MCF 10A (cell line): ENCODE measurements at places on chromosomes 6 and 20.

DNA sequence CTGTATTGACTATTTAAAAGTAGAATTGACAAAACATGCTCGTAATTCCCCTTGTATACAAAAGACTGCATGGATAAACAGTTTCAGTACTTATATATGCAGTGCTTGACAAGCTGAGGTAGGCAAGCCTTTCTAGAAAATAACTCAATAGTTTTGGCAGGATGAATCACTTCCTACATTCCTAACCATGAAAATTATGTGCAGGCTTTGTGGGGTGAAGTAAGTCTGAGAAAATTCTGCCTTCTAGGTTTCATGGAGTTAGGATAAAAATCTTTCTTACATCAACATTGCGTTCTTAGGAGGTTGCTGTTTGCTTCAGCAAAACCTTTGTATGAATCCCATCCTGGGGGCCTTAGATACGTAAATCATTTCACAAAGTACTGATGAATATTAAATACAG is 801.4 kb upstream of the EYS start:
- DNase-seq, result no peak

DNA sequence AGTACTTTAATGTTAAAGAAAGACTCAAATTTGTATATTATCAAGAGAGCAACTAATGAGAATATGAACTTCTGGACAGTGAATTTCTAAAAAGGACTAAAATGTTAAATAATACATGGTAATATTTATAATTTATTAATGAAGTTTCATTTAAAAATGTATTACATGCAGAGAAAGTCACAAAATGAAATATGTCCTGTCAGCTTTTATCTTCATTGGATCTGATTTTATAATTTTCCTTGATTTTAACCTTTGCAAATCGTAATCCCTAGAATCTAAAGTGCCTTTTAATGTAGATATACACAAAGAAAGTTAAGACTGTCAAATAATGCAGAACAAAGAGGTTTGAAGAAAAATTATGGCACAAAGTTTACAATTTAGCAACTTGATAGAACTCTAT is 16.4 kb downstream of the ANKEF1 start:
- no peak for DNase-seq

GRCh38 chr20:45964006-45964400 is 8.0 kb downstream of the ZNF335 start:
- no peak for DNase-seq

DNA sequence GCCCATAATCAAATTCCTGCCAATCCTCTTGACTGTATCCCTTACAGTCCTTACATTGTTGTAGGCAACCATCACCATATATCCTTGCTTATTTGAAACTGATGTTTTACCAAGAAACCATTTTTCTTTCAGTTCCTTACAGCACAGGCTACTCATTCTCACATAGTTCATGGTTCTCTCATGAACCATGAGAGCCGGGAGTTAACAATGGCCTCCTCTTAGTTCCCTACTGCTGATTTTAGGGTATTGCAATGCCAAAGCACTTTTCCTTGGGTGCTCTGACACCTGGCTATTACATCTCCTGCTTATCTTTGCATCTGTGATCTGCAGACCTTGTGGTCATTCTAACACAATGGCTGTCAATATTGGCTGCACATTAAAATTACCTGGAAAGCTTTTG is 133.4 kb downstream of the MYB start:
- DNase-seq, result no peak

DNA sequence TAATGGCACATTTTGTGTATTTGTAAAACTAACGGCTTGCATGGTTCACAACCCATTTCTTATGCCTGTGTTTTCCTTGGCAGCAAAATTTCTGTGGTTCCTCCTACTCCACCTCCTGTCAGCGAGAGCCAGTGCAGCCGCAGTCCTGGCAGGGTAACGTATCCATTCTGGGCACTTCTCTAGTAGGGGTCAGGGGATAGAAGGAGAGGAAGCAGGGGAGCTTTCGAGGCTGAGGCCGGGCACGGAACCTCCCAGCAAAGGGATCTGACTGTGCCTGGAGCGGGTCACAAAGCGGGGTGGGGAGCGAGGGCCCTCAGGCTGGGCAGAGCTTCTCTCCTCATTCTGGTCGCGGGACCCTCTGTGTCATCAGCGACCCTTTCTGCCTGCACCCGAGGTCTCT is 58.4 kb downstream of the SYTL3 start:
- peak; percentile 43 for DNase-seq

- no peak for DNase-seq
These were observed 5.4 kb downstream of the ADGRB3 start for GRCh38 chr6:68640491-68640835.

GRCh38 chr6:168828800-168829199 is 387.8 kb downstream of the SMOC2 start:
- DNase-seq, result no peak

DNA sequence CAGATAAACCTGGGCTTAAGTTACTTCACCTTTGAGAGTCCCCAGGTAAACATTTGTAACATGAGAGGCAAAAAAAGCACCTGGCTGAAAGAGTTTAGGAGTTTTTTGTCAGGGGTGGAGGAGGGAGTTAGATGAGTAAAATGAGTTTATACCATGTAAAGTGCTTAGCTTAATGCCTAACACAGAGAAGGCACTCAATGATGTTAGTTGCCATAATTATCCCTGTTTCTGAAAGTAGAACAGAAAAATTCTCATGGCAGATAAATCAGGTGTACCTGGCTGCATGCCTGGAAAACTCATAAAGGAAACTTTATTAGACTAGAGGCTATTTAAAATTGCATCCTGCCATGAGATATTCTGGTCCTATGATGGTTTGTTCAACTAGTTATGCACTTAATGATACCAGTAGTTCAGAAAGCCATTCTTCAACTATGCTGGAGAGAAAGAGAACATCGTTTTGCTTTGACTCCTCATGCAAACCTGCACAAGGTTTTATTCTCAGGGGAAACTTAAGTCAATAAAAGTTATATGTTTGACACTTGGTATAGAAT is 40.4 kb downstream of the FBXO5 start:
- no peak for DNase-seq

GRCh38 chr20:4563031-4563430 is 158.7 kb upstream of the PRND start:
- DNase-seq, result no peak

DNA sequence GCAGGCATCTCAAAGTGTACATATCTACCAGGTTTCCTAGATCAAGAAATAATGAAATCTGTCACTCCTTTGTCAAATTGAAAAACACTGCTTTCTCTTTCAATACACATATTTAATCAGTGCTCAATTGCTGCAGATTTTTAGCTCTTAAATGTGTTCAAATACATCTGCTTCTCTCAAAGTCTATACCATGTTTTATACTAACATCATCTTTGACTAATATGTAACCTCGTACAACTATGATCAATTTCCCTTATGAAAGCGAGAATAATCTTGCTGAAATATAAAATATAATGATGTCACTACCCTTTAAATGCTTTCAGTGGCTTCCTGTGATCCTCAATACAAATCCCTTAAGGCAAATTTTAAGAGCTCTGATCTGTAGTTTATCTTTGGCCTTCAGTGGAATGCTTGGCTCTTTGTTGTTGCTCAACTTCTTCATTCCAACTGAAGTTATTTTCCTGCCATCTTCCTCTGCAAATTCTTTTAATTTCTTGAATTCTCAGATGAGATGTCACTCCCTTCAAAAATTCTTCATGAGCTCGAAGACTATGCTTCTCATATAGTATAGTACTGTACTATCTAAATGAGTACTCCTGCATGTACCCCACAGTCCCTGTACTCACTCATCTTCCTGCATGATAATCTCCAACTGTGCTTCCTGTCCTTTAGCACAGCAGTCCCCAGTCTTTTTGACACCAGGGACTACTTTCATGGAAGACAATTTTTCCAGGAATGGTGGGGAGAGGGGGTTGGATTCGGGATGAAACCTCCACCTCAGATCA is 545.1 kb upstream of the GJE1 start:
- DNase-seq, result no peak

DNA sequence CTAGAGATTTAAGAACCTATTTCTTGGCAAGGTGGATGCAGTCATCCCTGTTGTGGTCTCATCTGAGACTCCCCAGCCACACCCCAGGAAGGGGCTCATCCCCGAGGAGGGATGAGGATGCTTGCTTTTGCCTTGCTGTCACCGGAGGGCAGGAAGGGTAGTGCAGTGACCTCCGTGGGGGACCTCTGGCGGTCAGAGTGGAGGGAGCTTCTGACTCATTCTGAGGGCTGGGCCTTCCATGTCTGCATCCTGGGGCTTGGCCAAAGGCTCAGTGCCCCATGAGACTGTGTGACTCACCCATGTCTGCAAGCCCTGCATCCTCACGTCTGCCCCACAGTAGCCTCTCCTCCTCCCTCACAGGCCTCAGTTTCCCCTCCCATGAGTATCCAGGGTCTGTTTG is 38.7 kb downstream of the UQCC2 start:
- DNase-seq, result peak; percentile 96

- DNase-seq, result no peak
These were observed 54.6 kb upstream of the FNDC1 start for GRCh38 chr6:159114569-159114968.

DNA sequence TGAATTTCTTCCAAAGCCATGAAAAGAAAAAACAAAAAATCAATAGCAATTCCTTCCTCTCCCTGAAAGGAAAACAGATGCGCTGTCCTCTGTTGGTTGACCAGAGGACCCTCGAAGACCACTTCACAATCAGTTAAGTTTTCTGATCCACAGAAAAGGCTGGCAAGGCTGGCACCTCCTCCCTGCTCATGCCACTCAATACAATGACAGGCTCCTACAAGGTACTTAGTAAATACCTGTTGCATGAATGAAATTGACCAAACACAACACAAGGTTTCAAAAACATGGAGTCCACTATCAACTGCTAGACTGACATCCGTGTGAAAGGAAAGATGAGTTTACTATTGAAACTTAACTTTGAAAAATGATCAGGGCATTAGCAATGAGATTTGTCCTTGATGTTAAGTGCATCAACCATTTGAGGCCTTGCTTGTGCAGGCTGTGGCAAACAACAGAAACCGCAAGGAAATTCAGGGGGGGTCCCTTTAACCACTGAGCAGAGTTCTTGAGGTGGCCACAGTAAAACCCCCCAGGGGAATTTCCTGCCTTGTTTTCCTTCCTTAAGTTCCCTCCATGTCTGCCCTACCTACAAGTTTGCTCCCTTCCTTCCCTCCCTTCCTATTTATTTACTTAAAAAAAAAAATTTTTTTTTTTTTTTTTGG is 27.9 kb upstream of the RTF2 start:
- DNase-seq, result no peak

- DNase-seq, result no peak
These were observed 333.3 kb upstream of the ZFP64 start for GRCh38 chr20:52524861-52525260.

- DNase-seq, result no peak
These were observed 180.5 kb downstream of the ISM1 start for GRCh38 chr20:13401596-13401995.

DNA sequence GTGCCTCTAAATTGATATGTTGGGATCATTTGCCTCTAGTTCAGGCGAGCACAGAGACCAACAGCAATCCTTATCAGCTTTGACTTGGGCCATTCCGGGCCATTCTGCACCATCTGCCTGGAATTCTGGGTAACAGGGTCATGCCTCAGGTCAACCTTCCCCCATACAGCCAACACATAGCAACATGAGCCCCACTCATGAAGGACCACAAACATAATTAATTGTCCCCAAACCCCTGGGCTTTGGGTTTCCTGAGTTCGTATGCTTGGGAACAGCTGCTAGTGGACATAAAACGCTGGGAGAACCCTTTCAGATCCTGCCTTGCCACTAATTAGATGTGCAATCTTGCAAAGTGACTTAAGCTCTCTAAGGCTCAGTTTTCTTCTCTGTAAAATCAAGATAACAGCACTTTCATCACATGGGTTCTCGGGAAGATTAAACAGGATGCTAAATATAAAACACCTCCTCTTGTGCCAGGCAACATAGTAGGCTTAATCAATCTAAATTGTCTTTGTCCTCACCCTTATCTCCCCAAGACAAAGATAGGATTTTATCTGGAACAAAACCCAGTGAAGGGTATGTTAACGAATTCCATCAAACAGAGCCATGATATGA is 426.5 kb downstream of the CD83 start:
- DNase-seq, result no peak

DNA sequence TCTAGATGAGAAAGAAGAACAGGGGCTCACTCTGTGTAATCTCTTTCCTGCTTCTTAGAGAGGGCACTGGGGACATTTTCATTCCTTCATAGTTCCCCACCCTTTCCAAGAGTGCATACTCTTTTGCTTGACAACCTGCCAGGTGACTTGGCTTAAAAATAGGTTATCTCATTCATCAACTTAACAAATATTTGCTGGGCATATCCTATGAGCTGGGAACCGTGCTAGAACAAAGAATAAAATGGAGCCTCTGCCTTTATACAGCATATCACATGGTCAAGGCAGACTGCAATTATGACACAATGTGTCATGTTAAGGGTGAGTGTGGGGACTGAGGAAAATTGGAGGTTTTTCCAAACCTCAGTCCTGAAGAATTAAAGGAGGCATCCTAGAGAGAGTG is 209.8 kb upstream of the FOXA2 start:
- no peak for DNase-seq

DNA sequence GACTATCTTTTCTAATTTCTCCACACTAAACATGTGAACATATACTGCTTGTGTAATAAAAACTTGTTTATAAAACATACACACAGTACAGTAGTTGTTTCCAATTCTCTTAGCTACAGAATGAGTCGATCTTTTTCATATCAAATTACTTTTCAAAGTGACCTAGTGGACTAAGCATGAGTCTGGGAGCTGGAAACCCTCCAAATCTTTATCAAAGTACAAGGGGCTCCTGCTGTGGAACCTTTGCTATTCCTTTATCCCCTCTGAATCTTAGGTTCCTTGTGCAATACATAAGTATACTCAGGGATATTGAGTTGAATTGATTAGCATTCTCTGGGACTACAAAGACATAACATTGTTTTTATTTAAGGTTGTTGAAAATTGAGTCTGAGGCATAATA is 48.7 kb upstream of the TAB2 start:
- DNase-seq, result no peak

DNA sequence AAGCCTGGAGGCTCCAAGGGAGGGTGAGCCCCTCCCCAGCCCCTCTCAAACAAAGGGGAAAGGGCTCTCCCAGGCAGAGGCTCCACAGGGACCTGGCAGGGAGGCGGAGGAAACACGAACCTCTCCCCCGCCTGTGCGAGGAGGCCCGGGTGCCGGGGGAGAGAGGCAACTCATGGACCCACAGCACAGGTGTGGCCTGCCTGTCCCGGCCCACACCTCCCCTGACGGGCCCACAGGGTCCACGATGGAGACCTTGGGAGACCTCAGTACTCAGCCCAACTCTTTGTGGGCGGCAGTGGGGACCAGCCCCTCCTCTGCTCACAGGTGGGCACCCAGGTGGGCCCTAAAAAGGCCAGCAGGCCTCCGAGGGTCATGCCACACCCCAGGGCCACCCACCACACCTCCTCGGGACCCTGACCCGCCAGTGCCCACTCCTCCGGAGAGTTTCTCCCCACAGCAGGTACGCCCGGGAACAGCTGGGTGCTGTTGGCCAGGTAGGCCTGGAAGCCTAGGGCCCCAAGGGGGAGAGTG is 12.2 kb downstream of the LAMA5 start:
- no peak for DNase-seq

GRCh38 chr6:139693735-139694134 is 319.3 kb upstream of the CITED2 start:
- DNase-seq, result no peak

- no peak for DNase-seq
These were observed 45.9 kb upstream of the SLC2A12 start for GRCh38 chr6:134098276-134098675.
